Globus pallidus (tissue), 1 donor: ENCODE measurements at places on chromosomes 3 and 15.
A peak's percentile ranks its signal among the peaks of the same experiment; 100 is the strongest.

DNA sequence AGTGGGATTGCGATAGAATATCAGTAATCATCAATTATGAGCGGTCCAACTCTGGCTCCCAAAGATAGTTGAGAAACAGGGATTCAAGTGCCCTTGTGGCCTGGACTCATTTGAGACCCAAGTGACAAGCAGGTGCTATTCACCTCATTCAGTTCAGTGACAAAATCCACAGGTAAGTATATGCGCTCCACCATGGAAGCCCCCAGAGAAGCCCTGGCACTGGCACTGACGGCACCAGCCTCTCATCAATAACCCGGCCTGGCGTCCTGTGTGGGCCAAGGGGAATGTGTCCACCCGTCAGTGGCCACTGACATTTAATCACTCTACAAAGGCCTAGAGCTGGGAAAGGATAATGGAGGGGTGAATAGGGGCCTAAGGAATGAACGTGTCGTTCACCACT is 117.2 kb downstream of the ADCY5 start:
- DNase-seq = no peak

GRCh38 chr3:141129541-141130011 is 78.4 kb downstream of the SPSB4 start:
- no peak for DNase-seq

- peak; percentile 74 for DNase-seq
These were observed 12.9 kb downstream of the CD276 start for GRCh38 chr15:73697033-73697467.

GRCh38 chr3:103059432-103059831 is 624.6 kb downstream of the ZPLD1 start:
- DNase-seq = no peak

DNA sequence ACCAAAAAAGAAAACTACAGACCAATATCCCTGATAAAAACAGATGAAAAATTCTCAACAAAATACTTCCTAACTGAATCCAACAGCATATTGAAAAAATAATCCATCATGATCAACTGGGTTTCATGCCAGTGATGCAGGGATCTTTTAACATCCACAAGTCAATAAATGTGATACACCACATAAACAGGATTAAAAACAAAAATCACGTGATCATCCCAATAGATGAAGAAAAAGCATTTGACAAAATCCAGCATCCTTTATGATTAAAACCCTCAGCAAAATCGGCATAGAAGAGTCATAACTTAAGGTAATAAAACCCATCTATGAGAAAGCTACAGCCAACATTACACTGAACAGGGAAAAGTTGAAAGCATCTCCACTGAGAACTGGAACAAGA is 107.5 kb downstream of the DCLK3 start:
- no peak for DNase-seq

- DNase-seq = no peak
These were observed 217.4 kb upstream of the WNT5A start for GRCh38 chr3:55704521-55704920.

DNA sequence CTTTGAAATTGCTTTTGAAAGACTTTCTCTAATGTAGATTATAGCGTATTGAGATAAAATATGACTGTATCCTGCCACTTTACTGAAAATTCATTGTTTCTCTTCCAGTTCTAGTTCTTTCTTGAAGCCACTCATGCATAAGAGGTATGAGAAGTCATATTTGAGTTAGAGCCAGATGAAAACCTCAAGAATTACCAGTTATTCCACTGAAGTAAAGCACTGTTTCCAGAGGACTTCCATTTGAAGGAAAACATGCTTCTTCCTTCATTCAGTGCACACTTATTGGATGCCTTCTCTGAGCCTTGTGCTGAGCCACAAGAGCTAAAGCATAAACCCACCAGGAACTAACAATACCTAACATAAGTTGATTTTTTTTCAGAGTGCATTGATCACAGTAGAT is 513.4 kb downstream of the ZNF385D start:
- no peak for DNase-seq

GRCh38 chr15:74303741-74304309 is 63.6 kb downstream of the CYP11A1 start:
- DNase-seq = no peak

DNA sequence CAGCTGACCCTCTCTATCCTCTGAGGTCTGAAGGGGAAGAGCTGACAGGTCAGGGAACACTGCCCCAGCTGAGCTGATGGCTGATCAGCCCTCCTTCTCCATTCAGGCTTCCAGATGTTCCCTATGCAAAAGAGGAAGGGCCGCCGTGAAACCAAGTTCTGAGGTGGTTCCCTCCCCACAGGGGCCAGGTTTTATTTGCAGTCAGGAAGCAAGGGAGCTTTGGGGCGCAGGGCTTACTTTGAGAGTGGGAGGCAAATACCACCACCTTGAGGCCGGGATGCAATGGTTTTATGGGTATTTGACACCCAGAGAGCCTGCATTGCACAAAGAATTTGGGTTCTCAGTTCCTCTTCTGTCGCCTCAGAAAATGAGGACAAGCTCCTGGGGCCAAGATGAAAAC is 186.9 kb downstream of the ARRDC4 start:
- no peak for DNase-seq

- no peak for DNase-seq
These were observed 45.5 kb downstream of the SATB1 start for GRCh38 chr3:18379647-18380046.

DNA sequence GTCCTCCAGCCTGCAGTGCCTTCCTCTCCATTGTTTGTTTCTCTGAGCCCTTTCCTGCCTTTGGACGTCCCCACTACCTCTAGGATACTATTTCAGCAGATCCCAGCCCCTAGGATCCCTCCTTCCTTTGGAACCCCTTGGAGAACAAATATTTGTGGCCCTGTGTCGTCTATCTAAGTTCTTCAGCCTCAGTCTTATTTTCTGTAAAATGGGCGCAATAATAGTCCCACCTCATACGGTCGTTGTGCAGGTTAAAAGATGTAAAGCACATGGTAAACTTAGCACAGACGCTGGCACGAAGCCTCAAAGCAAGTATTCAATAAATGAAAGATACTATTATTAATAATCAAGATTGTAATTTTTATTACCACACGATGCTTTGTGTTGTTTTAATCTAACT is 122.0 kb downstream of the SV2B start:
- DNase-seq = no peak

- DNase-seq = no peak
These were observed 228.0 kb downstream of the XXYLT1 start for GRCh38 chr3:195042743-195043606.

GRCh38 chr15:85718271-85718971 is 76.3 kb downstream of the KLHL25 start:
- no peak for DNase-seq

DNA sequence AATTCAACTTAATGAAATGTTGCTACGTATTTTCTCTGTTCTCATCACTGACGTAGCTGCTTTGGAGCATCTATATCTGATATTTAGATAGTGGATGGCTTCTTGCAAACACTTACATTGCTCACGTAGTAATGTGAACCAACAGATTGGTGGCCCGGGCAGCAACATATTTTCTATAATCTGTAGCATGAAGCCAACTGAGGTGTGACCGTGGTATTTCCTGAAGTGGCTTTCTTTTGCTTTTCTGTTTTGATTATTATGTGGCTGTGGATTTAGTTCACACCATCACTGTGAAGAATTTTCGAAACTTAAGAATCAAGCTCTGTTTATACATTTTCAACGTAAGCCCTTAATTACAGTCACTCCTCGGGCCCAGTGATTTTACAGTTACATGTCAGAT is 288.5 kb downstream of the LPP start:
- DNase-seq = no peak

- no peak for DNase-seq
These were observed 392.0 kb downstream of the IL20RB start for GRCh38 chr3:137349557-137350348.

- no peak for DNase-seq
These were observed 293.9 kb upstream of the PROK2 start for GRCh38 chr3:72078676-72079368.

GRCh38 chr15:101180620-101181307 is 71.1 kb downstream of the CHSY1 start:
- DNase-seq = no peak

- DNase-seq = no peak
These were observed 9.1 kb downstream of the ACTC1 start for GRCh38 chr15:34786206-34786605.
